ENCODE measurements at places on chromosomes 6 and 20.
A peak's percentile ranks its signal among the peaks of the same experiment; 100 is the strongest.

DNA sequence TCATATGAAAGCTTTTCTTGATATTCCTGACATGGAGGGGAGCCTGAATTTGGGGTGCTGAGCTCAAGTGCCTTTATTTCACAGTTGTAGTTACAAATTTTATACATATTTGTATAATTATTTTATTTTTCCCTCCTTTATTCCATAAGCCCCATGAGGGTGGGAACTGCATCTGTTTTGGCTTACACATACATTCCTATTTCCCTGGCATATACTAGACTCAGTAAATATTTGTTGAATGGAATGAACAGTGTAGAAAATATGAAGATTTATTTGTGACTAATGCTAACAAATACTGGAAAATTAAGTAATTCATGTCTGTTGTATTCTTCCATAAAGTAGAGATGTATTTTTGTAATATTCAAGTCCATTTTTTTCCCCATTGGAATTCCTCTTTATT is 127.1 kb downstream of the MYO6 start:
- no peak for DNase-seq

- DNase-seq, result no peak
Measured at GRCh38 chr6:17178326-17178725, 76.5 kb downstream of the STMND1 start.

GRCh38 chr6:67558985-67559384 is 1076.1 kb upstream of the ADGRB3 start:
- DNase-seq, result no peak

GRCh38 chr20:41476013-41476441 is 109.4 kb upstream of the EMILIN3 start:
- DNase-seq, result no peak

DNA sequence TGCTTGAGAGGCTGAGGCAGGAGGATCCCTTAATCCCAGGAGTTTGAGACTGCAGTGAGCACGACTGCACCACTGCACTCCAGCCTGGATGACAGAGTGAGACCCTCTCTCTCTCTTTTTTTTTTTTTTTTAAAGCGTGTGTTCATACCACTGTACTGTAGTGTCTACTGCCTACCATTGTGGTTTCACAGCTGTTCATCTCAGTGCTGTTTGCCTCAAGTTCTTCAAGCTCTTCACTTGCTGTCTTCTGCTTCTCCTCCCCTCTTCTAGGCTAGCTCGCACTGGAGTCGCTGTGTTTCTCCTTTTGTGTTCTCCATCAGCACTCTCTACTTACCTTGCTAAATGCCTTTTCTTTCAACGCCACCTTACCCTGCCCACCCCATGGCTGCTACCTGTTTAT is 7.4 kb downstream of the FOXO3 start:
- DNase-seq, result no peak

DNA sequence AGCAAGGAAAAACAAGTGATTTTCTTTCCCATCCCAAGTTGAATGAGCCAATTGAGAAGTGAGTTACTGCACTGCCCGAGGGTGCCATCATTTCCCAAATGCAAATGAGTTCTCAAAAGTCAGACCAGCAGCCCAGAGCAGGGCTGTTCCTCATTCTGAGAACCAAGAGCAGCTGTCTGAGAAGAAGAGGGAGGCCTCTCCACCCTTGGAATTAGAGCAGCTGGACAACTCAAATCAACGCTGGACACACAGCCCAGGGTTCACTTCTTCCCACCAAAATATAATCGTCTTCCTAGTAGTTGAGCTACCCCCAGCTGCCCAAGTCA is 4.6 kb upstream of the PREX1 start:
- DNase-seq, result no peak

- no peak for DNase-seq
Measured at GRCh38 chr6:135129136-135129856, 51.8 kb upstream of the MYB start.

DNA sequence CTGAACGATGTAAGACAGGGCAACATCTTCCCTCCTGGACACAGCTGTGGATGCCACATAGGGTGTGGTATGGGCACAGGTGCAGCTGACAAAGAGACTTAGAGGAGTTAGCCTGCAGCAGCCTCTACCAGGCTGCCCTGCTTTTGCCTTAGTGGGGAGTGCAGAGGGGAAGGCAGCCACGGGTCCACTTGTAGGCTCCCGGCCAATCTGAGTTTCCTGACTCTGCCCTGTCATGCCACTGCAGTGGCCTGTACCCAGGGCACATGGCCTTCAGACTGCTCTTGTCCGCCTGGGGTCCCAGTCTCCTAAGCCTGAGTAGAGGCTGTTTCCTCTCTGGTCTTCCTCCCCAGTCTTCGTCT is 17.1 kb upstream of the CST9L start:
- DNase-seq, result no peak

GRCh38 chr20:47125508-47125757 is 230.8 kb downstream of the EYA2 start:
- DNase-seq, result no peak

DNA sequence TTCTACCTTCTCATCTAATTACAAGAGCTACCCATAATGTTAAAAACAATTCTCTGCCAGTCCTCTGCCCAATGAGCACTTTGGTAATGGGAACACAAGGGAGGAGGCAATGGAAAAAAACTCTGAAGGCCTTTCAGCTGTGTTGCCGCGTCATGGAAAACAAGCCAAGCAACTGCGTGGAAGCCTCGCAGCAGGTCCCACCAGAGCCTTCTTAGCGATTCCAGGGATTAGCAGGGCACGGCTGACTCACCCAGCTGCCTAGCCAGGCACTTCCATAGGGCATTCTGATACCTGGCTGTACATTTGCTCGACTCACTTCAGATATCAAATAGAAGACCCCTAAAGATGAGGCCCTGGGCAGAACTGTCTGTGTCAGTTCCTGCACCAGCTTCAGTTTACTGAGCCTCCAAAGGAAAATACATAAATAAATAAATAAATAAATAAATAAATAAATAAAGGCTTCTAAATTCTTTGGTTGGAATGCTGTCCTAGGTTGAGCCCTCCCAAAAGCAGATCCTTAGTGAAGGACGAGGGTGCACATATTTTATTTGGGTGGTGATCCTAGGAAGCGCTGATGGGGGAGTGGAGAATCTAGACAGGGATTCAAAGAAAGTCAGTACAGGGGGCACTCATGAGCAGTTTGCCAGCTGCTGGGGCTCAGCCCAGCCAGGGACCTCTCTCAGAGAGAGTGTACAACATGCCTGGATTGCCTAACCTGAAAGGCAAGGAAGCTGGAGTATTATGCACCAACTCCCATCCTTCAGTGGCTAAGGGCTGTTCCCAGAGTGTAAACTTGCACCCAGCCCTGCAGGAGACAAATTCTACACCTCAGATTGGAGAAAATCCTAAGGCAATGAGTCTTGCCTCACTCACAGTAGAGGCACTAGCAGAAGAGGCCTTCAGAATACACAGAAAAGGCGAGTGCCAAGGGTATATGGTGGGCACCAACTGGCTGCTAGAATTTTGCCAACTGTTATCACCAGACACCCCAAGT is 18.2 kb downstream of the SNAP25 start:
- no peak for DNase-seq

DNA sequence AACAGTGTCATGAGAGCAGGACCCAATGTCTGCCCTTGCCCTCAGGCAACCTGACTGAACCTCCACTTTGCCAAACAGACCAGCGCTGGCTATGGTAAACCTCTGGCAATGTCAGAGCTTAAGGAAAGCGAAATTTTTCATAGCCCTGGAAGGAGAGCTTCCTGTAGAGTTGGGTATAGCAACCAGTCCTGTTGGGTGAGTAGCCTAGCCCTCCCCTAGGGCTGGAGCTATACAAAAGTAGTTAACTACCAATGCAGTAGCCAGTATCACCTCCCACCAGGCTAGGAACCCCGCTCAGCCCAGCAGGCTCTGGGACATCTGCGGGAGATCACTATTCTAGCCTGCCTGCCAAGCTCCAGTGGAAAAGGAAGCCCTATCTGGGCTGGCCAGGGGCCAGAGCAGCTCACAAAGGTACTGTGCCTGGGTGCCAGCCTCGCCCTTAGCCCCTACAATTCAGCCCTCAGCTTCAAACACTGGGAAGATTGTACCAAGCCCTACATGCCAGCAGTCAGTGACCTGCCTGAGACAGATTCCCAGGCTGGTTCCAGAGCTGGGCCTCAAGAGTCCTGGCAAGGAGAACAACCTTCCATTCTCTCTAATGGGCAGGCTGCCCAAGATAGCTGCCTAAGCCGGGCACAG is 7.9 kb downstream of the WFDC3 start:
- DNase-seq, result peak; percentile 11

GRCh38 chr6:153207006-153207405 is 75.9 kb upstream of the RGS17 start:
- DNase-seq, result no peak

GRCh38 chr6:38929560-38929959 is 119.0 kb upstream of the GLP1R start:
- no peak for DNase-seq

GRCh38 chr20:63597651-63598478 is 23.8 kb upstream of the HELZ2 start:
- no peak for DNase-seq

GRCh38 chr20:58558486-58559367 is 43.5 kb upstream of the APCDD1L start:
- DNase-seq, result no peak

GRCh38 chr20:64021124-64021975 is 14.6 kb upstream of the C20orf204 start:
- no peak for DNase-seq

DNA sequence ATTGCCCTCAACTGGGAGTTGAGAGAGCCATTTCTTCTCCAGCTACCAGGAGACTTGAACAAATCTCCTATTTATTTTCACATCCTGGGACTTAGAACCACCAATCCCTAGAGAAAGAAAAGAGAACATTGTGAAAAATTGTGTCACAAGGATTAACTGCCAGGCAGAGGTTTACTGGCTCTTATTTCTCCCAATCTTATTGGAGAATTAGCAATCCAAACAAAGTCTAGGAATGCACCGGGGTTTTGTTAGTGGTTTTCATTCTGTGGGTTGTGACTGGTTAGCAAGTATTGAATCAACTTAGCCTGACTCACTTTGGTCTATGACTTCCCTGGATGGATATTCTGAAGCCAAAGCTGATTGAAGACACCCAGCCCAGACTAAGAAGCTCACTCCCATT is 21.2 kb upstream of the ENPP5 start:
- DNase-seq, result no peak

DNA sequence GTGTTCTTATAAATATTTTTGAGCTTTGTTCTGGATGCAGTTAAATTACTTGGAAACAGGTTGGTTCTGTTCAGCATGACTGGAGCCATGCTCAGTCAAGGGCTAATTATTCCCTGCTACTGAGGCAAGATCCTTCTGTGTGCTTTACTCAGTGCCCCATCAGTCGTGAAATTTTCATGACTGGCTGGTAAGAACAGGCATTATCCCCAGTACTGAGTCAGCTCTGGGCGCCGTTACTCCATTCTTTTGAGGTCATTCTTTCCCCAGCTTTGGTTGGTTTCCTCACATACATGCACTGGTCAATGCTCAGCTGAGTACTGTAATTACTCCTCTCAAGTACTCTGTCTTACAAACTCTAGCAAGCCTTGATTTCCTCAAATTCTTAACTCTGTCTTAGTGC is 71.3 kb downstream of the CDKAL1 start:
- no peak for DNase-seq

DNA sequence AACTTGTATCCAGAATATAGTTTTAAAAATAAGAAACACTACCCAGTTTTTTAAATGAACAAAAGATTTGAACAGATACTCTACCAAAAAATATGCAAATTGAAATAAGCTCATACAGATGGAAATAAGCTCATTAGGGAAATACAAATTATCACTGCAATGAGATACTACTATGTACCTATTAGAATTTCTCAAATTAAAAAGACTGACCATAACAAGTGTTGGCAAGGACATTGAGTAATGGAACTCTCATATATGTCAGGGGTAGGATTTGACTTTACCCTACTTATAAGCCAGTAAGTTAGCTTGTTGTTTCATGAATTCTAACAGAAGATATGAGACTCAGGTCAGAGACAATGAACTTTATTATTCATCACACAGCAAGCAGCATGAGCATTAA is 9.6 kb upstream of the ASIP start:
- DNase-seq, result no peak

DNA sequence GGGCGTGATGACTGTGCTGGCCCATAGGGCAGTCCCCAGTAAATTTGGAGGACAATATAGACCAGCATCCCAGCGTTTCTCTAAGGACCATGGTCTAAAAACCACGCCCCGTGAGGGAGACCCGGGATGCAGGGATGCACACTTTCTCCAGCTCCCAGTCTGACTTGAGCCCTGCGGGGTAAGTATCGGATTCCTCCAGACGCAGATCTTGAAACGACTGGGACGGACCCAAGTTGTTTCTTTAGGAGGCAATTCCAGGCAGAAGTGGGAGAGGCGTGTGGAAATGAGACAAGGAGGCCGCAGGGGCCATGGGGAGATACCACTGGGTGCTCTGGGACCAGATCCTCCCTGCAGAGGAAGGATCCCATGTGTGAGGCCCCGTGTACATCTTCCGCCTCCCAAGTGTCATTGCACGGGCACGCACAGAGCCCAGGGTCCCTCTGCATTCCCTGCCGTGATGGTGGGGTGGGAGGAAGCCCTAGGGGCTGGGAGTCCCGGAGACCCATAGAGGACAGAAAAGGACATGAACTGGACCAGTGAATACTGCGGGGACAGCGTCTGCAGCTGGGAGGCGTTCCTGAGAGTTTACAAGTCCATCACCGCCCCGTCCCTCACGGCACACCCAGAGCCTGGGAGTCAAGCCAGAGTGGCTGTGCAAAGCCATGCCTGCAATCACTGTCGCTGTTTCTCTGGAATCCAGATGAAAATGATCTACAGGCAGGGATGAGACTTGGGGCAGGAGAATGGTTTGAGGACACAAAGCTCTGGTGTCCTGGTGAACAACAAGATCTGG is 522.9 kb downstream of the CDH26 start:
- no peak for DNase-seq

DNA sequence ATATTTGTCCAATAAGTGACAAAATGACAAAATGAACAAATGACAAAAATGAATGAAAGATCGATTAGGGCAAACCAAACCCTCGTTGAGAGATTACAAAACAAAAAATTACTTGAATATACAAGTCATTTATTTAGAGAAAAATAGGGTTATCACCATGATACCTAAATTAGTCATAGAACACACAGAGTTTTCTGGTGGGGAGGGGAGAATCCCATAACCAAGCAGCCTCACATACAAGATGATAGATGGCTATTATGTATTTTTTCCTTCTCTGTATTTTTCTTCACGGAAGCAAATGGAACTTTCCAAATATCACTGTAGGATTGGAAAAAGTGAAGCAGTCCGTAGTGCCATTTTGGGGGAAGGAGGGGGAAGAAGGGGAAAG is 28.5 kb upstream of the BMP6 start:
- DNase-seq, result no peak
